ENCODE measurements at places on chromosomes 1 and 21.

- DNase-seq = no peak
Observed at GRCh38 chr1:70892930-70893329, 154.7 kb downstream of the PTGER3 start.

DNA sequence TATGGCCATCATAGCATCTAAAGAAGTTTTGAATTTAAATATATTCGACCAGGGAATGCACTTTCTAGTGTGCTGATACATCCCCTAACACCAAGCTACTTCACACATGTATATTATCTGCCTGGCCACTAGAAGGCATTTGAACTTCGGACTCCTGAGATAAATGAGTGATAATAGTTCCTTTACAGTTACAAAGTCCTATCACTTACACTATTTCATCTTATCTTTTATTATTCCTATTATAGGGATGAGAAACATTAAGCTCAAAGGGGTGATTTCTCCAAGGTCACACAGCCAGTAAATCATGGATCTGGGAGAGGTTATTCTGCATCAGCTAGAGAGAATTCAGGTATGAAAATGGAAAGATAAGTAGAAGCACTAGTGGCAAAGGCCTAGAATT is 40.3 kb downstream of the GPATCH2 start:
- peak; percentile 38 for DNase-seq

- peak; percentile 75 for DNase-seq
Observed at GRCh38 chr1:32886004-32886827, at the start of gene HPCA. Gene HPCA, plus strand, starts transcription at chr1:32886491. Its CDS starts 2,408 bp downstream, at chr1:32888899.

- no peak for DNase-seq
Observed at GRCh38 chr1:211531194-211532087, 39.5 kb upstream of the RD3 start.
